Activated CD8-positive, alpha-beta T cell treated with anti-CD3 and anti-CD28 coated beads for 36 hours (primary cell): ENCODE measurements at places on chromosomes 16 and 17.
A peak's percentile ranks its signal among the peaks of the same experiment; 100 is the strongest.

- H3K4me3 ChIP-seq = peak overlapping the region; percentile 66
- H3K27ac ChIP-seq = no peak overlapping the region
- no peaks in the 10 kb centered on the region for H3K36me3 ChIP-seq
- peaks cover 46% of the 10 kb centered on the region for H3K27me3 ChIP-seq
- peaks cover 18% of the 10 kb centered on the region for H3K4me1 ChIP-seq
Observed at GRCh38 chr17:72591289-72592241, 470.7 kb downstream of the SOX9 start.

GRCh38 chr16:22284637-22285036, 12.6 kb upstream of the POLR3E start:
- H3K27me3 ChIP-seq = no peaks in the 10 kb centered on the region
- peaks cover 2% of the 10 kb centered on the region for H3K4me1 ChIP-seq
- peaks cover 29% of the 10 kb centered on the region for H3K36me3 ChIP-seq
- no peak overlapping the region for H3K4me3 ChIP-seq
- no peak overlapping the region for H3K27ac ChIP-seq

DNA sequence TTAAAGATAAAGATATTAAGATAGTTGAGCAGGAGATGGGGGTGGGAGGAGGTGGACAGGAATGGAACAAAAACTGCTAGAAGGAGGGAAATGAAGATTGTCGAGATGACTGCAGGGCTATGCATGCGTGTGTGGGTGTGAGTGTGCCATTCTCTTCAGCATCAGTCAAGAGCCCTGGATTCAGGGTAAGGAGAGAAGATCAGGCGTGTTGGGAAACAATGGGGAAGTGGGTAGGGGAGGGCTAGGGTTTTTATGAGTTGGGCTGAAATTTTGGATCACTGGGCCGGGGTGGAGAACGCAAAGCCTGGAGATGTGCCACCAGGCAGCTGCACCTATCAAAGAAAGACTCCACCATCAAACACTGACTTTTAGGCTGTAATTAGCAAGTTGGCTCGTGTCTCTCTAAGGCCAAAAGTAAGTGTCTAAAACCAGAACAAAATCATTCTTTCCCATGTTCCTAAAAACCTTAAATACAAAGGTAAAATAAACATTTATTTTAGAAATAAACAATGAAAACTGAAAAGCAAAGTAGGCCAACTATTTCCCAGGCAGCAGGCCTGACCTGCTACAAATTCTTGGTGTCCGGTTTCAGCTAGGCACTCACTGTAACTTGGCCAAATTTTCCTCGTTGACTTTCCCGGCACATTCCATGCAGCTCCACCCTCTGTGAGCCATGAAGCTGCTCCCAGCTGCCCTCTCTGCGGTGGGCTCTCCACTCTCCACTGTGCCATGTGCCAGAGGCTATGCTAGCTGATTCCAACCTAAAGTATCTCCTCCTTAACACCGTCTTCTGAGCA, 4.2 kb downstream of the CDRT4 start:
- DNase-seq = no peak
- H3K27me3 ChIP-seq = no peaks in the 10 kb centered on the region

GRCh38 chr16:87178977-87179376, 138.2 kb downstream of the C16orf95 start:
- H3K4me3 ChIP-seq = no peak overlapping the region
- no peaks in the 10 kb centered on the region for H3K4me1 ChIP-seq
- H3K27me3 ChIP-seq = peaks cover 7% of the 10 kb centered on the region
- DNase-seq = no peak
- no peak overlapping the region for H3K27ac ChIP-seq

GRCh38 chr16:2842340-2843000, 12.4 kb downstream of the ZG16B start:
- H3K4me1 ChIP-seq = peaks cover 42% of the 10 kb centered on the region
- H3K27me3 ChIP-seq = no peaks in the 10 kb centered on the region
- peak overlapping the region; percentile 67 for H3K4me3 ChIP-seq
- DNase-seq = peak; percentile 89
- no peaks in the 10 kb centered on the region for H3K36me3 ChIP-seq
- H3K27ac ChIP-seq = peak overlapping the region; percentile 92

GRCh38 chr17:16853661-16854320, 118.1 kb downstream of the TNFRSF13B start:
- H3K27ac ChIP-seq = no peak overlapping the region
- H3K36me3 ChIP-seq = no peaks in the 10 kb centered on the region
- no peak for DNase-seq
- H3K4me1 ChIP-seq = no peaks in the 10 kb centered on the region

DNA sequence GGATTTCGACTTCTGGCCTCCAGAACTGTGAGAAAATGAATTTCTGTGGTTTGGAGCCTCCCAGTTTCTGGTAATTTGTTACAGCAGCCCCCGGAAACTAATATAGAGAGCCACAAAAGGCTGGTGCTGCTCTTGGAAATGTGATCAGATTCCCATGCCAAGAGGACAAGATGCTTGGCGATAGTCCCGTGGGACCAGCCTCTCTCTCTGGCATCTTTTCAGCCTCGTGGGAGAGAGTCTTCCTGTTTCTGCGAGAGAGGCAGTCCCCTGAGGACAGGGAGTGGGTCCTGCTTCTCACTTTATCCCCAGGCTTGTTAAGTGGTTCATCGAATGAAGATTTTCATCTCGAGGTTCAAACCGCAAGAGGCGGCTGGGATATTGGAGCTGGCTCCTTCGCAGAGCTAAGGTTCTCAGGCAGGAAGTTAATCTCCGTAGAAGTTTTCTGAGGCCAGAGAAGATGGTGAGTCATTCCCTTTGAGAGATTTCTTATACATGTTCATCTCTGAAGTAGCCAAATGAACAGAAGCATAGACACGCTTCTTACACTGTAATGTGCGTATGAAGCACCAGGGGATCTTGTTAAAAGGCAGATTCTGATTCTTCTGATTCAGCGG, 211.6 kb upstream of the SDK2 start:
- DNase-seq = no peak
- H3K4me3 ChIP-seq = no peak overlapping the region
- H3K36me3 ChIP-seq = no peaks in the 10 kb centered on the region
- H3K27ac ChIP-seq = no peak overlapping the region

- no peak overlapping the region for H3K27ac ChIP-seq
- H3K27me3 ChIP-seq = no peaks in the 10 kb centered on the region
- no peak overlapping the region for H3K4me3 ChIP-seq
Observed at GRCh38 chr17:76479515-76480060, 12.2 kb downstream of the AANAT start.

- peak; percentile 44 for DNase-seq
- peak overlapping the region; percentile 24 for H3K4me3 ChIP-seq
- no peak overlapping the region for H3K27ac ChIP-seq
- no peaks in the 10 kb centered on the region for H3K36me3 ChIP-seq
- H3K27me3 ChIP-seq = peaks cover 90% of the 10 kb centered on the region
Observed at GRCh38 chr17:48723423-48724250, 652 bp downstream of the PRAC2 start.

DNA sequence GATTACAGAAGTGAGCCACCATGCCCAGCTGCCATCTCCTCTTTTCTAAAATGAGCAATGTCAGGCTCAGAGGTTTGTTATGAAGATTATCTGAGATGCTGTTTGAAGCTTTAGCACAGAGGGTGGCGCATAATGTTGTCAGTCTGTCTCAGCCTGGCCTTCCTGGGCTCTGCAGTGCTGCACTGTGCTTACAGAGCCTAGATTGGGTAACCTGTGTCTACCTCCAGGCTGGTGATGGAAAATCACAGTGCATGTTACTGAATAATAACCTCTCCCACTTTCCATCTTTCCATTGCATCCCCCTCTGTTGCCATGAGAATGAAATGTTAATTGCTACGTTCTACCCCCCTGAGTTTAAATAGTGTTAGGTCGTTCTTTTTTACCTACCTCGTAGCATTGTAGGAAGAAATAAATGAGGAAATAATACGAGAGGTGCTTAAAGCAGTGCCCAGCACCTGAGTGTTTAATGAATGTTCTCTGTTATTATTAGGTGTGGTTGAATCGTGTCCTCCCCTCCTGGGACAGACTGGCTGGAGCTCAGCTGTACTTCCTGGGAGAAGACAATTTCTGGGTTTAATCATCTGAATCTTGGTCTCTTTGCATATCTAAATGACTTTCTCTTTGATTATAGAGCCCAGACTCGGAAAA, 6.2 kb downstream of the LDAF1 start:
- no peak for DNase-seq
- no peak overlapping the region for H3K4me3 ChIP-seq
- H3K4me1 ChIP-seq = peaks cover 4% of the 10 kb centered on the region
- H3K27ac ChIP-seq = no peak overlapping the region
- H3K27me3 ChIP-seq = no peaks in the 10 kb centered on the region
- H3K36me3 ChIP-seq = peaks cover 9% of the 10 kb centered on the region

GRCh38 chr17:77107506-77108433, 33.0 kb upstream of the SEC14L1 start:
- peaks cover 45% of the 10 kb centered on the region for H3K4me1 ChIP-seq
- H3K27ac ChIP-seq = peak overlapping the region; percentile 79
- peaks cover 15% of the 10 kb centered on the region for H3K36me3 ChIP-seq
- H3K27me3 ChIP-seq = no peaks in the 10 kb centered on the region

DNA sequence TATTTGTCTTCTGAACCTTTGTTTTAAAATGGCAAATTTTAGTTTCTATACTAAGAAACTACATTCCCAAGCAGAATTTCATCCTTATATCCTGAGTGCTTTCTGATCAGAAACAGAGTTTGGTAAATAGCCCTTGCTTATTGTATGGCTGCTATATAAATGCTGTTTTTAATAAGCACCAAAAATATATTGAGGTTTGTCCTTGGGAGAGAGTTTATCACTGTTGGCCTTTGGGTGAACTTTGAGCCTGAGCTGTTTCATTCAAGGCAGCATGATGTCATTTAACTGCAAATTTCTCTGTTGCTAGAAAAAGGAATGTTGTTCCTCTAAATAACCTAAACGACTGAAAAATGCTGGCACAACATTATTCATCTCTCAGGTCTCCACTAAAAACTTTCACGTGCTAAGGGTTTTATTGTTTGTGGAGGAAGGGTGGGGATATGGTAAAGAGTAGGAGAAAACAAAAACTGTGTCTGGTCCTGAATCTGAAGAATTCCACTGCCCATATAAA, 334.3 kb upstream of the TBX2 start:
- H3K27me3 ChIP-seq = no peaks in the 10 kb centered on the region
- peaks cover 1% of the 10 kb centered on the region for H3K36me3 ChIP-seq
- H3K4me1 ChIP-seq = peaks cover 2% of the 10 kb centered on the region

DNA sequence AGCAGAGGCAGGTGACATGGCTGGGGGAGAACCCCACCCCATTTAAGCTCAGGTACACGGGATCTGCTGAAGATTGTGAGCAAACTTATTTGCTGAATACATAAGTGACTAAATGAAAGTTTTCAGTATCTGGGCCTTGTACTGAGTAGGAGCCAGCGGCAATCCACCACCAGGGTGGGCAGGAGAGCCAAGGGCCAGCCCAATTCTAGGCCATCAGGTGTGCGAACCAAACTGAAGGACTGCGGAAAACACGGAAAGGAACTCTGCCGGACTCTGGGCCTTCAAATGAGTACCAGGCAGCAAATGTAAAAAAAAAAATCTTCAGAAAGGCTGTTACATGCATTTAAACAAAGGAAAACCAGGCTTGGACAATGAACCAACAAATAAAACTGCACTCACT, 19.7 kb downstream of the ARHGAP17 start:
- H3K4me1 ChIP-seq = peaks cover 76% of the 10 kb centered on the region
- H3K36me3 ChIP-seq = peaks cover 6% of the 10 kb centered on the region
- no peak for DNase-seq
- no peak overlapping the region for H3K4me3 ChIP-seq
- no peak overlapping the region for H3K27ac ChIP-seq

DNA sequence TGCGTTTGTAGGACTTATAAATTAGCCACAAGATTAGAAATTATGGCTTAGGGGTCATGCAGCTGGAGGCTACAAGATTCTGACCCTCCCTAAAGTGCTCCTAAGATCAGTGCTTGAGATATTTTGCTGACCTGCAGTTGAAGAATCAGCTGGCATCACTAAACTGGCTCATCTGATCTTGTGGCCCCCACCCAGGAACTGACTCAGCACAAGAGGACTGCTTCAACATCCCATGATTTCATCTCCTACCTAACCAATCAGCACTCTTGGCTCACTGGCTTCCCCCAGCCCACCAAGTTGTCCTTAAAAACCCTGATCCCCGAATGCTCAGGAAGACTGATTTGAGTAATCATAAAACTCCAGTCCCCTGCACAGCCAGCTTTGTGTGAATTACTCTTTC, 86.4 kb upstream of the ERCC4 start:
- DNase-seq = no peak
- H3K27ac ChIP-seq = no peak overlapping the region
- no peak overlapping the region for H3K4me3 ChIP-seq

DNA sequence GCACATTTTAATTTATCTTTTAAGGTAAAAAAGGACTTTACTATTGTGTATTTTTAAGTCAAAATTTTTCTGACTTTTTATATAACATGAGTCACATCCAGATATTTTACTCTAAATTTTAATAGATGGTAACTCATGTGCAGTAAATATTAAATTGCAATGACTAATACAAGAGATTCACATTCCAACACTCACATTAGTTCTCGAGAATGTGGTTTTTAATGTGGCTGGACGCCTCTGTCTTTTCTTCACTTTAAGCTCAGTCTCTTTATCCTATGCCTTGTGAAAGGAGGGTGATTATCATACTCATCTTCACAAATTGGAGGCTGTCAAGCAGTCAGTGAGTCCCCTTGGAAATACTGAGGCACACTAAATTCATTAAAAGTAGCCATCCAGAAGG, 315.6 kb downstream of the HS3ST3B1 start:
- no peaks in the 10 kb centered on the region for H3K4me1 ChIP-seq
- no peak for DNase-seq
- no peaks in the 10 kb centered on the region for H3K36me3 ChIP-seq
- H3K27me3 ChIP-seq = no peaks in the 10 kb centered on the region

GRCh38 chr17:15119968-15120367, 145.2 kb downstream of the PMP22 start:
- H3K27ac ChIP-seq = no peak overlapping the region
- no peak for DNase-seq
- H3K27me3 ChIP-seq = peaks cover 6% of the 10 kb centered on the region
- H3K36me3 ChIP-seq = no peaks in the 10 kb centered on the region
- no peak overlapping the region for H3K4me3 ChIP-seq

DNA sequence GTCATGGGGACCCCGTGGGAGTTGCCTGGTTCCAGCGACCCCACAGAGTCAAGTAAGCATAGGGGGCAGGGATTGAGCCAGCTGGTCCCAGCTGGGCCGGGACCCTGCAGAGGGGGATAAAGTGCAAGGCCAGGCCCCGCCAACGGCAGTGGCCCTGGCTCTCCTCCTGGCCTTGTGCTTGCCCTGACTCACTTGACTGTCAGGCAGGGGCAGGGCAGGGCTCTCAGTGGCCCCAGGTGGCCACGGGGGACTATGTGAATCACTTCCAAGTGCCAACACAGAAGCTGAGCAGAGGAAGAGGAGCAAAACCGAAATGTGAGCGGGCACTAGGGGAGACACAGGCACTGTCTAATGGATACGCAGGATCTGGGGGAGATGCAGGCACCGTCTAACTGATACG, 21.6 kb upstream of the NCBP3 start:
- H3K36me3 ChIP-seq = peaks cover 3% of the 10 kb centered on the region
- H3K27me3 ChIP-seq = no peaks in the 10 kb centered on the region
- peaks cover 5% of the 10 kb centered on the region for H3K4me1 ChIP-seq
- H3K27ac ChIP-seq = no peak overlapping the region
- no peak overlapping the region for H3K4me3 ChIP-seq
- no peak for DNase-seq
